ENCODE measurements at places on chromosomes 16 and 17.

DNA sequence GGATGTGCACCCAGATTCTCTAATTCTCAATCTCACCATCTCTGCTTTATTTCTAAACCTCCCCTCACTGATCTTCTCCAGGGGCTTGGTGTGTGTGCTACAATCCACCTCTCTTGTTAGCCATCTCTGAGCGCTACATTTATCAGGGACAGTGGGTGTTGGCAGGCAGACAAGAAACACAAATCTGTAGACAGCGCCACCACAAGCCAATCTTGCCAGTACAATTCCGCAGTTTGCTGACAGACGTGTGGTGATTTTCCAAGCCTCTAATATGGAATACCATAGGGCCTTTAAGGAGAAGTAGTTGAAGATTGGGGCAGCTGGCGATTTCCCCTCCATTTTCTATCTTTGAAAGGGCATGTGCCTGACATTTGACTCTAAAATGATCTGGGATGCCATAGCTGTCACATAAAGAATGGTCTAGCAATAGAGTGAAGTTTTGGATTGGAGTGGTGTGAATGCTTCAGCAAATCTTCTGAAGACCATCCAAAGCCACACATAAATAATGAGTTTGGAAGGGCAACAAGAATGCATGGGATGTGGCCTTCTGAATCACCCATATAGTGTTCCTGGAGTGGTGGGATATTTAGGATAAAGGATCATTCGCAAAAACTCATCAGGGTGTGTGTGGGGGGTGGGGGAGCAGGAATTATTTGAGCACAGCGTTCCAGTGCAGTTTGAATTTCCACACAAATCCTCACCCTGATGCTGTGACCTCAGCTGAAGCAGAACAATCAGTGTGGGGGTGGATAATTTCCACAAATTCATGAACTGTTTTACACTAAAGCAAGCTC, 12.0 kb upstream of the ANKFN1 start:
- no peak for DNase-seq

DNA sequence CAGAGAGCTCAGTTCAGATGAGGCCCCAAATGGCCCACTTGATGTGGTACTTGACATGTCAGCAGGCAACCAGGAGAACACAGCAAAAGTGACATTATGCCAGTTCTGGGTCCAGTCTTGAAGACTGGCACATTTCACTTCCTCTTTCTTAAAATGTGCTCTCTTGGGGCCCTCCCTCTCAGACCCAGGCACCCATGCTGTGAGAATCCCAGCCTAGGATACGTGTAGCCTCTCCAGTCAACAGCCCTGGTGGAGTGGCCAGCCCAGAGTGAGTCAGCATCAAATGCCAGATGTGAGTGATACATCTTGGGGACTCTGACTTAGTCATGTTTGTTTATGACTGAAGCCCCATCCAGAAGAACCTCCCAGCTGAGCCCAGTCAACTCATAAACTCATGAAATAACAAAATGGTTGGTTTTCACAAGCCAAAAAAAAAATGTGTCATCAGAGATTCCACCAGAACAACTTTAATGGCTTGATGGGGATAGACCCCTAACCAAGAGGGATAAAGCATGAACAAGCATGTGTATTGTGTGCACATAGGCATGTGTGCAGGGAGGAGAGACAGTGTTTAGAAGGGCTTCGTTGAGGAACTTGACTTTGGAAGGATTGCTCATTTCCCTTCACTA, 82.5 kb upstream of the TNRC6C start:
- DNase-seq: no peak

GRCh38 chr17:41710472-41711090, 1.6 kb upstream of the GAST start:
- DNase-seq: no peak

GRCh38 chr17:75839942-75840798, 4.0 kb downstream of the UNC13D start:
- no peak for DNase-seq

DNA sequence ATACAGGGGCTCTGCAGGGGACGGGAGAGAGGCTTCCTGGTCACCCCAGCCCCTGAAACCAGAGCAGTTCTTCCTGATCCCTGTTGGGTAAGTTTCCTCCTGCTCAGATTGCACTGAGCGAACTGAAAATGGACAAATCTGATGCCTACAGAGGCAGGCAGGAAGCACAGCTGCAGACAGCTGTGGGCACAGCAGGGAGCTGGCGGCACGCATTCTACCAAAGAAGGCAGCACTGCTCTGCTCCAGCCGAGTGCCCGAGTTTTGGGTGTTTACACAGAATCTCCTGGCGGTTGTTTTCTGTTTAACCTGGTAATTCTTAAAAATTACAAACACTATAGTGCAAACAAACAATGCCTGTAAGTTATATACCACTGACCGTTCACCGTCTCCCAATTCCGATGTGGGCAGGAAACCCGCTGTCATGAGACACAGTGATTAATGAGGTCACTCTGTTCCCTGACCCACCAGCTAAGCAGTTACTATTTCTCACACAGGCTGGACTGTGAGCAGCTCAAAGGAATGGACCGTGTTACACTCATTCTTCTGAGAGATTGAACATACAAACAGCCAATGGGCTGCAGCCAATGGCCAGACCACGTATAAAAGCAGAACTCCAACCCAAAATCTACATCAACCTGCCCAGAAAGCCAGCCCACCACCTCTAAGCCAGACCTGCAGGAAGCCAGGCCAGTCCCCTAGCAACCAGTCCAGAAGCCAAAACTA, 25.5 kb downstream of the NSMCE1 start:
- DNase-seq: no peak

- peak; percentile 56 for DNase-seq
Observed at GRCh38 chr17:78789663-78790181, 7.6 kb upstream of the CYTH1 start.

DNA sequence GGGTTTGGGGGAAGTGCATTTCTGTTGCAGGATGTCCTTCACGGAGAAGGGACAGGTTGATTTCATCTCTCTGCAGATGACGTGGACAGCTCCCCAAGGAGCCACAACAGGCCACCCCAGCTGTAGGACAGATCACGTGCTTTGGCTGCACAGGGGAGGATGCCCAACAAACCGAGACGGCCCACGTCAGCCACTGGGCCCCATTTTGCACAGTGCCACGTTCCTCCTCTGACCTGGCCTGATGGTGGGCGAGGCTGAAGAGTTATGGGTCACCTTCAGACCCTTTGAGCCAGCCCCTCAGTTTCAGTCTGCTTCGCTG, 9.0 kb upstream of the RHBDL3 start:
- DNase-seq: no peak

DNA sequence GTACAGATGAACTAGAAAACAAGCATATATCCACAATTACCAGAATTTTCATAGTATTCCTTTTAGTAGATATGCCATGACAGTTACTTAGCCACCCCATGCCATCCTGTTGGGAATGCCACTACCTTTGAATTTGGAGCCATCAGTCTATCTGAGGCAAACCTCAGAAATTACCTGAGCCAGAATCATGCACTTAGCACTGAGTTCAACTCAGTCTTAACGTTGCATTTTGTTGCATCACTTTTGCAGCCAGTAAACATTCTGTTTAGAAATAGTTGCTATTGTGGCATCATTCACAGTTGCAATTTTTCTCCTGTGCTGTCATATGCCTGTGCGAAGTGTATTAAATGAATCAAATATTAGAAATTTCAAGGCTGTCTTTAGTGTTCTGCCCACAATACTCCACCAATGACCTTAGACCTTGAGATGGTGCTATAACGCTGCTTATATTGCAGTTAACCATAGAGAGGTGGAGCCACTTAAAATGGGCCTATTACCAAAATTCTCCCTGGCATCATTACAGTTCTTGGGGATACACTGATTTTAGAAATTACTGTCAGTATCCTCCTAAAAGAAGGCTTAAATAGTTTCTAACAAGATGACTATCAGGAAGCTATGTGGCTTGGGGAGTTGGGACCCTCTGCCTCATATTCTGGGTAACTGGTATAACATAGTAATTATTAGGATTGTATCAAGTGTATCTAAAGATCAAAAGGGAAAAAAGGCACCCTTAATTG, 11.1 kb downstream of the PTRH2 start:
- no peak for DNase-seq

DNA sequence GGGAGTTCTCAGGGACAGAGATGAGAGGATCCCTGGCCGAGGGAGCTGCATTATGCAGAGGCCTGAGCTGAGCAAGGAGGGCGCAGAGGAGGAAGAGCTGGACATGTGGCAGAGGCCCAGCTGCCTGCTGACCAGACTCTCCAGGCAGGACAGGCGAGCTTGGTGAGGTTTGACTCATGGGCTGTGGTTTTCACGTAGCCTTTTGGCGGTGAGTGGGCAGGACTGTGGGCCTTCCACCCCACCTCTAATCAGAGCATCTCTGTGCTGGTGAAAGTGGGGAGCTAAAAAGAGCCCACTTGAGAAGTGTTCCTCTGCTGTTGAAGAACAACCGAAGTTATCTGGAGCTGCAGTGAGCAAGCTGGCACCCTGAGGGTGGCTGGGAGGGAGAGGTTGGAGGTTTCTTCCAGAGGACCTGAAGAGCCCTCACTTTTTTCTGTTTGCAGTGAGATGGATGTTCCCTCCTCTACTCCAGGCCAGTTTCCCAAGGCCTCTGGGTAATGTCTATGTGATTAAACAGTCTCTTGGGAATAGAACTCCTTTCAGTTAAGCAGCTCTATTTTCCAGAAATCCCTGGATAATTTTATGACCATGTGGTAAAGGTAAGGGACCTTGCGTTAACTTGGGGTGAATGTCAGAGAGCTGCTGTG, 11.9 kb downstream of the EPN2 start:
- no peak for DNase-seq

GRCh38 chr16:10957771-10958482, 13.6 kb downstream of the CLEC16A start:
- no peak for DNase-seq

GRCh38 chr17:66920950-66921349, 43.6 kb upstream of the CACNG4 start:
- no peak for DNase-seq

DNA sequence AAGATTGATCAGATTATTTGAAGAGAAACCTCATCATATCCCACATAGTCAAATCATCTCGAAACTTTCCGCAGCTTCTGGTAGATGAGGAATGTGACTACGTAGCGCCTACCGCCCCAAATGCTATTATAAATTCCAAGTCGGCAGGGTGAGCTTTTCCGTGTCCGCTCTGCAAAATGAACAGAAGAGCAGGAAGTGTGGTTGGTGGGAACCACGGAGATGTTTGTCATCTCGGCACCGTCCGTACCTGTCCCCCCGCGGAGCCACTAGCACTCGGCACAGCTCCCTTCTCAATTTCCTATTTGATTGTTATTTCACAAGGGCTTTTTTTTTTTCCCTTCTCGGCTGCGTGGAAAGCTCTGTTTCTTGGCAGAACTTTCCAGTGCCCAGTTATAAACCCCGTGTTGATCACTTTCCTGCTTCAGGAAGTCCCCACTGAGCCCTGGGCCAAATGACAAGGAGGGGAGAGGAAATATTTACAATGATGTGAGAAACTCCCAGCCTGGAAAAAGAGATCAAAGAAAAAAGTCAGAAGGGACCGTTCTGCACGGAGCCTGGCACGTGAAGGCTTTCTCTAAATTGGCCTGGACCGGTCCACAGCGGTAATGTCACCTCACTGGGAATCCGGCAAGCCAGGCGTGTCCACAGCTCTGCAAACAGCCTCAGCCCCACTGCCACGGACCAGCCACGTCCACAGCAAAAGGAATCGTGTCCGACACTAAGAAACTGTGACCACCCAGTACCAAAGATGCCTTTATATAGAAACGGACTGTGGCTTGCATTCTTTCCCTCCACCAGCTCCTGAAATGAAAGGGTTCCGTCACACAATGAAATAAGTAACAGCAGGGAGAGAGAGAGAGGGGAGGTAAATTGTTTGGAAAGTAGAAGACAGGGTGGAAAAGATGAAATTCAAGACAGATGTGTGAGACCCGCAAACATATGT, 65.0 kb downstream of the MRM3 start:
- no peak for DNase-seq

- no peak for DNase-seq
Observed at GRCh38 chr16:1174477-1175357, 21.8 kb downstream of the CACNA1H start.

GRCh38 chr16:2152695-2153506, 2.7 kb upstream of the TRAF7 start:
- no peak for DNase-seq

DNA sequence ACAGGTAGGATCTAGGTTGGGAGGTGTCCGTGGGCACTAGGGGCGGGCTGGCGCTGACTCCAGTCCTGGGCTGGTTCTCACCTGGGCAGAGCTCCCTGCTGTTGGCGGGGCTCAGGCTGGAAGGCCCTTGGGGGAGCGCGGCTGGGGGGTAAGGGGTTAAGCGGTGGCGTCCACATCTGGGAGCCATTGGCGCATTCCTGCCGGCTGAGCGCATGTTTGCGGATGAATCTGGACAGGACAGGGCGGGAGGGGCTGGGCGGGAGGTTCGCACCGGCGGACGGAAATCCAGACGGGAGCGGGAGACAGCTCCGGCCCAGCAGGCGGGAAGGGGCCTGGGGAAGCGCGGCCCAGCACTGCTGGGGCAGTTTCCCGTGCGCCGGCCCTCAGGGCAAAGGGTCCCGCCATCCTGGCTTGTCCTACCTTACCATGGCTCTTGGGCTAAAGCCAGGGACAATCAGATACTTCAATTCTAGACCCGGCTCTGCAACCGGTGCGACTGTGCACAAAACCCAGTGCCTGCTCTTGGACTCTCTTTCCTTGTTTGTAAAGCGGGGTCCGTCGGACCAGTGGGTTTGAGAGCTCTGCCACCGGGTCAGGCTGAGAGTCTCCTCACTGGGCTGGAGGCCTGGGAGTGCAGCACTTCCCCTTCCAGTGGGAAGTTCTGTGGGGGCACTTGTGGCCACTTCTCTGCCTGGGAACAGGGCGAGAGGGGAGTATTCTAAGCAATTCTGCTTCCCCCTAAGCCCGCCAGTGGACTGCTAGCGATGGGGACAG, 7.8 kb downstream of the RARA start:
- DNase-seq: no peak

DNA sequence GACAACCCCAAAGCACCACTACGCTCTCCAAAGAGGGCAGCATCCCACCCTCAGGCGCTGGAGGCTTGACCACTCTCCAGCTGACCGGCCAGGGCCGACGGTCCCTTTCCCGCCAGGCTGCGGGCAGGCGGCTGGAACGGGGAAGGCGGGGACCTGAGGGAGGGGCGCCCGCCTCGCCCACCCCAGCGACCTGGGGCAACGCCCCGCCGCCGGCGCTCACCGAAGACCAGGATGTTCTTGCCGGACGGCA, 431 bp downstream of the DYNC1LI2 start:
- no peak for DNase-seq

- DNase-seq: no peak
Observed at GRCh38 chr16:11092788-11093571, 148.6 kb downstream of the CLEC16A start.
